SW480 (cell line): ENCODE measurements at places on chromosomes 5 and 9.

DNA sequence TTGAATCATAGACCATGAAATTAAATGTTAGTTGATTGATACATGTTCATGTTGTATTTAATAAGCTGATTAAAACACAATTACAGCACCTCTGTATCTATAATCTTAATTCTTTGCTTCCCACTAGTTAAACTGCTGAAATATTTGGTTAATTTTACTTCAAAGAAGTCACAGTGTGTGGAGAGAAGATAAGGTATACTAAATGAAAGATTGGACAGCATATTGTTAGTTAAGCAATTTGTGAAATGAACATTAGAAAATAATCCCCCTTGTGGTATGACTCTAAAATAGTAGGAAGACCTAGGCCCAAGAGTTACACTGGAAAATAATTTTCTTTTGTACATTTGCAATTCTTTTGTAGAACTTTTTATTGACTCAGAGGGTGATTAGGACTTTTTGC is 30.3 kb downstream of the MAN2A1 start:
- DNase-seq, result no peak

GRCh38 chr9:10525972-10526371 is 86.8 kb downstream of the PTPRD start:
- no peak for DNase-seq

DNA sequence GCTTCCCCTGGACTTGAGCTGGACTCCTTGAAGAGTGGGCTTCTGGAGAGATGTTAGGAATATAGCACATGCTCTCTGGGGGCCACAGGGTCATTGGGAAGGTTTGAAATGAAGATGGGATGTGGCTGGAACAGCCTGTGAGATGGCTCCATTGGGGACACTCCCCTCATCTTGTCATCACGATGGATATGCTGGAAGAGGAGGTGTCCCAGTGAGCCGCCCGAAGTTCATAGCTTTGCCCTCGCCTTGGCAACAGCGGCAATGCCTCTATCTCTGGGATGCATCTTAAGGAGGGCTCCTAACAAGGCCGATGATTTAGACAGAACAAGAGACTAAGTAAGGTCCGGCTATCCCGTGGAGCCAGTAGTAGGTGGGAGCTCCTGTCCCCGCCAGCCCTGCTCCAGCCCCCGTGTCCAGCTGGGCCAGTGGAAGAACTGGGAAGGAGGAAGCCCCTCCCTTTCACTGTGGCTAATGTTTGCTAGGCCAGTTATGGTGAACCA is 23.9 kb downstream of the AMBP start:
- DNase-seq, result no peak

- DNase-seq, result no peak
Measured at GRCh38 chr5:148799737-148800527, 26.5 kb upstream of the ADRB2 start.

DNA sequence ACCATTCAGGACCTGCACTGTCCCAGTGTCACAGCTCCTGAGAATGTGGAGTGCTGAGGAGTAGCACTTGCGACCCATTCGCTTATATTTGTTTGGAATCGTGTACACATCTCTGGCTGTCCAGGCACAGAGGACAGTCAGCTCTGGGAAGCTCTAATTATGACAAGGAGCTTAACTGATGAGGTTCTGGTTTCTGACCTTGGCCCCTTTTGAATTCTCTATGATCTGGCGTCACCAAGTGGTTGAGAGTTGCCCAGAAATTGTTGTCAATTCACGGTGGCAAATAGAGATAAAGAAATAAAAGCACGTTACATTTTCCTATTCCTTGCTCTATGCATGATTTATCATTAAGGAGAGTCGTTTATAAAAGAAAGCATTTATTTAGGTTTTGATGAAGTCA is 34.9 kb upstream of the LECT2 start:
- DNase-seq, result no peak

GRCh38 chr9:34555500-34555899 is 32.7 kb upstream of the ENHO start:
- DNase-seq, result no peak

DNA sequence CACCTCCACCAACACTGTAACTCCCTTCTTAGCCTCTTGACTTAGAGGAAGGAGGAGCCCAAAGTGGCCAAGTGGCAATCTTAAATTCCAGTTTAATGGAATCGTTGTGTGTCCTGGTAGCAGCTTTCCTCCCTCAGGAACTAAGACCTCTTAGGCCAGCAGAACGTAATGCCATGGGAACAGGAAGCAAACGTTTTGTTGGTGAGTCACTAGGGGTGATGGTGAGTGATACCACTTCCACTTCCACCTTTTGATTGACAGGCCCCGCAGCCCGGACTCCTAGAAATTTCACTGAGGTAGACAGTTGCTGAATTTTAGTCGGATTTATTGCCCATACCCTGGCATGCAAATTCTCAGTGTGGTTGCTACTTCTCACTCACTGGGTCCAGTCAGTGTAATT is 94.2 kb upstream of the FBN2 start:
- DNase-seq, result peak; percentile 9

- no peak for DNase-seq
Measured at GRCh38 chr9:133429214-133429613, 7.0 kb downstream of the ADAMTS13 start.

GRCh38 chr9:11312966-11313365 is 700.2 kb upstream of the PTPRD start:
- DNase-seq, result no peak

DNA sequence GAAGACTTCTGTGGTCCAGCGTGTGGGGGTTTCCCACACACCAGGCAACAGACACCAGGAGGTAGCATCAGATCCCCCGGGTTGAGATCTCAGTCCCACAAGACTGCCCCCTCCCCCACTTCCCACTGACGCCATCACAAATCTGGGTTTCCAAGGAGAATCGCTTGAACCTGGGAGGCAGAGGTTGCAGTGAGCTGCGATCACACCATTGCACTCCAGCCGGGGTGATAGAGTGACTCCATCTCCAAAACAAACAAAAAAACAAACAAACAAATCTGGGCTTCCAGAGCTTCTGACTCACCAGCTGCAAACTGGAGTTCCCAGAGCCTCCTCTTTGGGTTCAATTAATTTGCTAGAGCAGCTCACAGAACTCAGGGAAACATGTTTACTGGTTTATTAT is 4.7 kb upstream of the GBGT1 start:
- DNase-seq, result no peak

GRCh38 chr5:93236807-93237421 is 344.1 kb downstream of the NR2F1-AS1 start:
- no peak for DNase-seq

- DNase-seq, result no peak
Measured at GRCh38 chr5:83524991-83525390, 53.4 kb downstream of the VCAN start.

DNA sequence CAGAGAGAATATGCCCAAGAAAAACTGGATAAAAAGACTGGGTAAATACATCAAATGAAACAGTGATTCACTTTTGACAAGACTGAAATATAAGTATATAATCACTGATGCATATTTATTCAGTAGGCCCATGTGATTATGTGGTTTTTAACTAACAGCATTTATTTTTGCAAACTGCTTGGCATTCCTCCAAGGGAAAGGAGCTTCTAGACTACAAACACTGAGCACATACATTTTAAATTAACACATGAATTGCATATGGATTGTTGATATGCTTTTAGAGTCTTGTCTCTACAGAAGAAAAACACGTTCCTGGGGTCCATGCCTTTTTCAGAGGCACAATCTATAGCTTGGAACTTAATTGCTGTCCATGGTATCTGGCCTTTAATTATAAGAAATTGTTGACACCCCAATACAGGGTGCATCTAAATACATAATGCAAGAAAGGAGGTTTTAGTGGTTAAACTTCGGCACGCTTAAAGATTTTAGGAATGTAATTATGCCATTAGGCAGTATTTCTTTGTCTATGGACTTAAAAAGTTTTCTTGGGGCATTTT is 6.9 kb upstream of the MEIKIN start:
- DNase-seq, result no peak

DNA sequence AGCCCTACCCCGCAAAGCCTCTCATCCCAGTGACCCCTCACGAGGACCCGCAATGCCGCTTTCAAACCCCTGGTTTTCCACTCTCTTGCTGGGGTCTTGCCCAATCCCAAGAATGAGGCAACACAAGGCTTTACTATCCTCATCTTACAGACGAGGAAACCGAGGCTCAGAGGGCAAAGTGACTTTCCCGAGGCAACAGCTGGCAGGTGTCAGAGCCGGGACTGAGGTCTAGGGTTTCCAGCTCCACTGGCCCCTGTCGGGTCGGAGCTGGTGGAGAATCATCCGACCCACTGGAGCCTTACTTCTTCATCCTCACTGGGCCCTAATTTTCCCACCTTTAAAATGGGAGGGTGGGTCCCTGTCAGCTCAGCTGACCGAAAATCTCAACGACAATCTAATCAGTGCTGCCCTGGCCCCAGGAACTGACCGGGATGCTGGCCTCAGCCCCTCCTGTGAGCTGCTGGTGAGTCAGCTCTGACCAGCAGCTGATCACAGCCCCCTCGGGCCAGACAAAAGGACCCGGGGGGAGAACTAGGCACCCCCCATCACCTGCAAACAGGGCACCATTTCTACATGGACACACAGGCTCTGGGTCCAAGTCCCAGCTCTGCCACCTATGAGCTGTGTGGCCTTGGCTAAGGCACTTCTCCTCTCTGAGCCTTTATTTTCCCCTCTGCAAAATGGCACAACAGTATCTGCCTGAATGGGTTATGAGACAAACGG is 72.7 kb upstream of the STXBP1 start:
- DNase-seq, result no peak

DNA sequence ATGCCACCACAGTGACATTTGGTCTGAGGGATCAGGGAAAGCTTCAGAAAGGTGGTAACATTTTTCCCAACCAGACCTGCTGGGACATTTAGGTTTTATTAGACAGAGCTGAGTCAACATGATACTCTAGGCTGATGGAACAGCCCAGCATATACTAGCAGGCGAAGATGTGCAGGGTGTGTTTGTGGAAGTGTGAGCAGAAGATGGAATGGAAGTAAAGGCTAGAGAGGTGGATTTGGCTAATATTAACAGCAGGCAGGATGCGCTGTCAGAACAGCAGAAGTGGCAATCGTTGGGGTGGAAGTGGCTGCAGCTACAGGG is 340.6 kb downstream of the ASTN2 start:
- DNase-seq, result no peak

DNA sequence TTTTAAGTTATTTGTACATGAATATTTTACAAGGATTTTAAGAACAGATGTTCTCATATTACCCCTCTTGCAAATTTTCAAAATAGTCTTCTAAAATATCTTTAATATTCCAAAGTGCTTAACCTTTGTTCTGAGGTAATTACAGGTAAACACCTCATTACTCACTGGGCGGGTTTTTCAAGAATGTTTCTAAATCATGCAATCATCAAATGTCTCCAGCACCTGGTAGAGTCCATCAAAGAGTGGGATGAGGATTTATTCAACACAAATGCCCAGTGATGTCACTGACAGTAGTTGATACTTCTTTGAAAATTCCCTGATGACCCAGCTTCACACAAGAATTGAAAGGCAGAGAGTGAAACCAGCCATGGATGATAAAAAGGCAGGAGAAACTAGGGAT is 114.4 kb downstream of the SEC61B start:
- DNase-seq, result no peak

GRCh38 chr9:126394802-126395201 is 68.2 kb downstream of the MVB12B start:
- no peak for DNase-seq

- no peak for DNase-seq
Measured at GRCh38 chr5:146203872-146204192, 427 bp downstream of the RBM27 start.

DNA sequence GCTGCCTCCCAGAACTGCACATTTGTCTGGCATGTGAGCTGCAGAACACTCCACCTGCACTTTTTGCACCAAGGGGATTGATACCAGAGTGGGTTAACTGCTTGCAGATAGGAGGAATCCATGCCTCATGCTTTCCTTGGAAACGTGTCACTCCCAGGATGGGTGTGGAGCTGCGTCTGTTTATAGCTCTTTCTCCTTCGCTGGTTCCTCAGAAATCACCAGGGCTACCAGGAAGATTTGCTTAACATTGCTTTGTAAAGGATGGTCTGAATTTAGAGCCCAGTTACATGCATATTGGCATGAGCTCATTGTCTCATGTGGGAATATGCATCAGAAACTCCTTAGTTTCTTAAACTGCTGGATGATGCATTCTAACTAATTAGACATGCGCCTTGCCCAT is 234.6 kb downstream of the GADD45G start:
- no peak for DNase-seq

DNA sequence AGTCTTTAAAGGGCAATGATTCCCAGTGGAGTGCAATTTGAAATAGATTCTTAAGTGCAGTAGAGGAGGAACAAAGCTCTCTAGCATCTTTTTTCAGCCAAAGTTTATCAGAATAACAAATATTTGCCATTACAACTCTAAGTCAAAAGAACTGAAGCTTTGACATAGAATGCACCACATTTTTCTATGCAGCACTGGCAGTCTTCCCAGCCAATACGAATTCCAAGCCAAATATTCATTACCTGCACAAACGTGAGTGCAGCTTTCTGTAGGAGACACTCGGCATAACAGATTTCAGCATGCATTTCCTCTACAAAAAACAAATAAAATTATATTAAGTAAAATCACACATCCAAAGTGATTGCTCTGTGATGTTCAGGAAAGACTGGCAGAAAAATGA is 103.4 kb downstream of the TTC39B start:
- DNase-seq, result no peak

DNA sequence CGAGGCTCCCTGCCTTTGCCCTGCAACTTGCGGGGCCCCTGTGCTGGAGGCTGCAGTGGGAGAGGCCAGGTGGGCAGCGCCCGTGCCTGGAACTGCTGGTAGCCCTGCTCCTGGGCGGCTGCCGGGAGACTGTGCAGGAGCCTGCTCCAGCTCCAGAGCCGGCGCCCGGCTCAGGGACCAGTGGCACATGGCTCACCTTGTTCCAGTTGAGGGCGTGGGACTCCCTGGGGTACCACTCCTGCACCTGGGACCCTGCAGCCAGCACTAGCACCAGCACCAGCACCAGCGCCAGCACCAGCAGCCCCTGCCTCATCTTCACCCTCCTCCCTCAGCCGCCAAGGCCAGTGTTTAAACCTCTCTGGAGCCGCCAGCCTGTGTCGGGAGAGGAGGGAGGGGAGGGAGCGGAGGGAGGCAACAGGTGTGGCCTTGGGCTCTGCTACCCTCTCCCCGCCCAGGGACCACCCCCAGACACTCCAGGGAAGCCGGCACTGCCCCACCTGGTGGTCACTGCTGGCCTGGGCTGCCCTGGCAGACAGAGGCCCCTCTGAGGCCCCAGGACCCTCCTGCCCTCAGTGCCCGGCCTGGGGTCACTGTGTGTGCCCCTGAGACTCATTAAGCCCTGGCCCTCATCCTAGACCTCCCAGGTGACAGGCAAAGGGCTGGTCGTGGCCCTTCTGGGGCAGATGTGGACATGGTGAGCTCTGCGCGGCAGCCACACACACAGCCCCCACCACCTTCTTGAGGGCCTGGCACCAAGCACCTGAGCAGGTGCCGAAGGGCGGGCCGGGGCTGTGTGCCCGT is at the start of gene LCN10:
TSS of gene LCN10 (minus strand) at position 350 of the 801 bp plus-strand sequence. CDS start at position 313, 37 bp downstream.
- no peak for DNase-seq

DNA sequence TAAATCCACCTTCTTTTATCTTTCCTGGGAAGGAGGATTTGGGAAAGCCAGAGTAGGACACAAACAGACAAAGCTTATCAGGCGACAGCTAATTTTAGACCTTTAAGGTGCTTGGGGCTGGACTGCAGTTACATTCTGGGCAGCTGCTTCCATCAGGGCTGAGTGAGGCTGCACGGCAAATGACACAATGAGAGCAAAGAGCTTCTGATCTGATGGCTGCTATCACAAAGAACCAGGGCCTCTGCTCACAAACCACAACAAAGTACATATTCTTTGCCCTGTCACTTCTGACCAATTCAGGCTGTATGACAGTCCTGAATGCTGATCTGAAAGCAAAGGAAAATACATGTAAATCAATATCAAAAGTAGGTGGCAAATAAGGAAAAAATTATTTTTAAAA is 93.1 kb downstream of the MRPS27 start:
- peak; percentile 70 for DNase-seq

- peak; percentile 81 for DNase-seq
Measured at GRCh38 chr5:147578228-147579024, 68.6 kb upstream of the DPYSL3 start.
